Activated T-helper 9 cell treated with anti-CD3 and anti-CD28 coated beads, Interleukin-2, amount 50 U/mL, for 16 hours (primary cell): ENCODE measurements at places on chromosomes 7 and 10.
A peak's percentile ranks its signal among the peaks of the same experiment; 100 is the strongest.

- DNase-seq, result no peak
These were observed 60.3 kb downstream of the COBL start for GRCh38 chr7:51256209-51256781.

DNA sequence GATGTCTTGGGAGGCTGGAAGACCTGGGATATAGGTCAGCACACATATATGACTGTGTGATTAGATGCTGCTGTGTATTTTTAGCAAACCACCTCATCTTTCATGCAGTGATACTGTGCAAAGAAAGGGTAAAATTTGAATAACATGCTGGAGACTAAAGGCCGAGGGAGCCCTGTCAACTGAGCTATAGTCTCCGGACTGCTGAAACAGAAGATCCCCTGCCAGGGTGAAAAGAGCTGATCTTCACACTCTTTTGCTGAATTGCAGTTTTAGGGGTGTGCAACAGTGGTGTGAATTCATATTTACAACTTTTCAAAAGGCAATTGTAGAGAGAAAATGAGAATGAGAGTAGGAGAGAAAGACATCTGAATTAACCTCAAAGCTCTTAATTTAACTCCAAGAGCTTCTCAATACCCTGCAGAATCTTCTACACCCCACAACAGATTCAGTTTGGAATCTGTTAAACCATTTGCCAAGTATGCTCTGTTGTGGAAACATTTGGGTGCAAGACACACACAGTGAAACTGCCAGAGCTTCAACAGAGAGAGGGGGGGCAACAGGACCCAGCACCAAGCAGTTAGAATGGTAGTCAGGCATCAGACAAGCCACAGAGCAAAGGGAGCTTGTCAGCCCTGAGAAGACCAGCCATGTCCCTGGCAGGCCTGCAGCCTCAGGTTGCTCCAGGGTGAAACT, 190.1 kb upstream of the STK17A start:
- no peak for DNase-seq

DNA sequence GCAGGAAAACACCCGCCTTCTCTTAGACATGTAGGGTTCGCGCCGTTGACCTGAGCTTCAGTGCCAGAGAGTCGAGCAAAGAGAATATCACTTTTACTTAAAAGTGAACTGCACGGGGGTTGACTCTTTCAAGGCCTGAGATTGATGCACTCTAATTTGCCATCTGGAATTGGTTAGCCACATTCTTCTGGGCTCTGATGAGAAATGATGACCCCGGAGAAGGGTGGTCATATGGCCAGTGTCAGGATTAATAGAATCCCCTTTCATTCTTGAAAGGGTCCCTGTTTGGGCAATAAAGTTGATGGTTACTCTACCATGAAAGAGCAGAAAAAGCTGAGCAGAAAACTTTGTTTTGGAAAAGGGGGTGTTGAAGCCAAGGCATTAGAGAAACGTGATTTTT, 31.2 kb downstream of the GRK5 start:
- no peak for DNase-seq

DNA sequence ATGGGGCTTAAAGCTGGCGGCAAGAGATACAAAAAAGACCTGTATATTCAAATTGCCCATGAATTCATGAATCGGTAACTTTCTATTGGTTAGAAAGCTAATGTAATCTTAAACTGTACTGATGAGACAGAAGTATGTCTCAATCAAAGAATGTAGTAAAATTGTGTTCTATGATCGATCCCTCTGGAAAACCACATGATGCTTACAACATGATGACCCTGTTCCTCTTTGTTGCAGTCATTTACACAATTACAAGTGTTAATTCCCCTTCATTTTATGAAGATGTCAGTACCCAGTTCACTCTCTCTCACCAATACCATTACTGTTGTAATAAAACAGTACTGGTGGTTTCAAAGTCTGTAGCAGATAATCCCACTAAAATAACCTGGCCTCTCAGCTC, 10.1 kb downstream of the KIF5B start:
- DNase-seq, result no peak

- DNase-seq, result no peak
These were observed 39.7 kb upstream of the ENO4 start for GRCh38 chr10:116809483-116810119.

- DNase-seq, result no peak
These were observed 27.7 kb downstream of the CCM2 start for GRCh38 chr7:45027774-45028114.

GRCh38 chr10:129404091-129404490, 63.0 kb upstream of the MGMT start:
- no peak for DNase-seq

GRCh38 chr7:132004529-132004928, 448.1 kb upstream of the PODXL start:
- DNase-seq, result no peak

- DNase-seq, result no peak
These were observed 39.1 kb upstream of the TNPO3 start for GRCh38 chr7:129093867-129094456.

DNA sequence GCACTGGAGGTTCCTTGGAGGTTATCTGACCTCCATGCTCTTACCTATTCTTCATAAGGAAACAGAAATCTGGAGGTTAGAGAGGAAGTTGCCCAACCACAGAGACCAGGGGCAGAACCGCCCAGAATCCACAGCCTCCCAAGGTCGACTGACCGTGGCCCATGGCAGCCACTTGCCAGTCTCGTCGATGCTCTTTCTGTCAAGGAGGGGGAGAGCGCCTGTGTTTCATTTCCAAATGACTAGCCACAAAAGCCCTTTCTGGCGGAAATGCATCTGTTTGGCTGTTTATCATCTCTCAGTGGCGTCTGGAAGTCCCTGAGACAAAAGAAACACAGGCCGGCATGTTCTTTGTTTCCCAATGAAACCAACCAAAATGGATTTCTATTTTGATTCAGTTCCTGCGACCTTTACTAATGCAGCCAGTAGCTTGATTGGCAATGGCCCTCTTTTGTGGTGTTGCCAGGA, 2.9 kb downstream of the RAMP3 start:
- DNase-seq, result no peak

GRCh38 chr7:70285187-70285586, 686.9 kb downstream of the AUTS2 start:
- DNase-seq, result no peak

DNA sequence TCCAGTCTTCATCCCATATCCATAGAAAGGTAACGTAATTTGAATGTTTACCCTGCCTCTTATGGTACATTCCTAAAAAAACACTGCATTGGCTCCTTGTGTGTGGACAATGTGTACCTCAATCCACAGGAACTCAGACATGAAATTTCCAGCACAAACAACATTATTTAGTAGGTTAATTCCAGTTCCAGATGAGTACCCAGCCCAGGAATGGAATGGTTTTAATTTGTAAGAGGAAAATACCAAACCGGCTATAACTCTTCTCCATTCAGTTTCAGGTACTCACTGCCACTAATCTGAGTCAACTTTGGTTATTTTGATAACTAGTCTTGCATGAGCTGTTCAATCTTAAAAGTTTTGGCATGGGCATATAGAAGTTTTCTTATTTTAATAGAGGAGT, 39.0 kb downstream of the TFPI2 start:
- no peak for DNase-seq

- DNase-seq, result no peak
These were observed 22.7 kb upstream of the WASHC2A start for GRCh38 chr10:50044941-50045664.

DNA sequence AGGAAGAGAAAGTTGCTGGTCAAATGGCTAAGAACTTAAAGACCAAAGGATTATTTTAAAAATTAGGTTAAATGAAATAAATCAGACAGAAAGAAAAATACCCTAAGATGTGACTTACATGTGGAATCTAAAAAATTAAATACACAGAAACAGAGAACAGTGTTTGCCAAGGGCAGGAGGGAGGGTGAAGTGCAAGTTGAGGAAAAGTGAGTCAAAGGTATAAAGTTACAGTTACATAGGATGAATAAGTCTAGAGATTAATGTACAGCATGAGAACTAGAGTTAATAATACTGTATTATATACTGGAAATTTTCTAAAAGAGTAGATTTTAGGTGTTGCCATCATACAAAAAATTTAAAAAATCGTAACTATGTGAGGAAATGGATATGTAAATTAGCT, 146.3 kb downstream of the MDFIC start:
- no peak for DNase-seq

DNA sequence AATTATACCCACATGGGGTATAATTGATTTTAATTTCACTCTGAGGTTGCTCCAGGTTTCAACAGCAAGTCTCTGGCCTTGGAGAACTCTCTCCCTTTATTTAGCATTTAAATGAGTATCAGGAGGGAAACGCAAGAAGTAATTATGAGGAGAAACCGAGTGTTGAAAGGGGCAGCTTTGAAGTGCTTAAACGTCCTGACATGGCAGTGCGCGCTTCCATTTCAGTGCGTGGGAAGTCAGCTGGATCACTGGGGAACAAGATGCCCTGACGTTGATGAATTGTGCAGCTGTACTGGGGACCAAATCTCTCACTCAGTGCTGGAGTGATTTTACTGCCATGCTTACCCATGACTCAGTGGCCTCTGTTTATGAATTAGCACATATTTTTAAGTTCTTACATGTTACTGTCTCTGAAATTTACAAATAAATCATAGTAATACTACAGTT, 106.0 kb upstream of the PRR15 start:
- no peak for DNase-seq

- peak; percentile 49 for DNase-seq
These were observed 208.3 kb downstream of the CELF2 start for GRCh38 chr10:11225935-11226334.

GRCh38 chr7:19663816-19664462, 44.9 kb downstream of the POLR1F start:
- no peak for DNase-seq

- DNase-seq, result no peak
These were observed 913.9 kb upstream of the AUTS2 start for GRCh38 chr7:68684246-68684839.

DNA sequence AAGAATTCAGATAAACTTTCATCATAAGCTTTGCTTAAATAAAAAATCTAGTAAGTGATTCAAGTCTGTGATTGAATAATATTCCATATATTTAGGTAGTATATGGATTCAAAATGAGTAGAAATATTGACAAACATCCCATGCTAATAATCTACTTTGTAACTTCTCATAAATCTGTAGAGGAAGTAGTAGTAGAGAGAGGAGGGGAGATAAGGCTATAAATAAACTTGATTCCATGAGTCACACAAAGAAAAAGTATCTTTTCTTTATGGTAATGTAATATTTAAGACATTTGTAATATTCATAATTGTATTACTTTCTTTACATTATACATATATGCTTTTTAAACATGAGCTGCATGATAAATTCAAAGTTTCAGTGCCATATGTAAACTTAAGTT, 25.6 kb upstream of the CD36 start:
- DNase-seq, result no peak

- no peak for DNase-seq
These were observed 91.5 kb upstream of the EFCAB10 start for GRCh38 chr7:105672801-105673200.

- no peak for DNase-seq
These were observed 4.4 kb upstream of the TBX20 start for GRCh38 chr7:35258125-35258867.

DNA sequence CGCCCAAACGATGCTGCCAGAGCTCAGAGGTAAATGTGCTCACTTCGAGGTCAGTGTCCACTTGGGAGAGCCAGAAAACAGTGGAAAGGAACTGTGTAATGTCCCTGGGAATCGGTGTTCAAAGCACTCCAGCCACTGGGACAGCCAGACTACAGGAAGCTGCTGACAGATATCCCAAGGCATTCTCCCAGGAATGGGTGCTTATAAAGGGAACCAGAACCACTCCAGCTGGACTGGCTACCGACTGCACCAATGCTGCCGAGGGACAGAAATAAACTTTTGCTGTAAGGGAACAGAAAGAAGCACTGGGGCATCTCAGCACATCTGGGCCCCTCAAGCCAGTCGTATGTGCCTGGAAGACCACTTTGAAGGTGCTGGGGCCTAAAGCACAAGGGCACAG, 76.7 kb downstream of the ATXN7L1 start:
- DNase-seq, result no peak
